ENCODE measurements at places on chromosomes 3 and 15. TPM values are rescaled to one million over a fixed set of nuclear protein-coding genes. Genes with fewer than 3 reads are reported as not detected.

DNA sequence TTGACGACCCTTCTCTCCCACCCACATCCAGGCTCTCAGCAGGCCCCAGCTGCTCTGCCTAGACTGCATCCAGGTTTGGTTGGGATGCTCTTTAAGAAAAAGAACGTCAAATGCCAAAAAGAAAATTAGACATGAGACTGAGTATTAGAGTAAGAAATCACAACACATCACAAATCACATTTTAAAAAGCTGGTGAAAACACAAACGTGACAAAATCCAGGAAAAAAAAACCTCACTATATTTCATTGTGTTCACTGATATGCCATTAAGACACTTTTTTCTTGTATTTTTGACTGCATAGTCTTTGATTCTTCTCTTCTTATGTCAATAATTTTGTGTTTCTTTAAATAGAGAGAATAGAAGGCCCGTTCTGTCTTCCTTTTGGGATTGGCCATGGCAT lies 243.7 kb downstream of the TLE3 start:
- no peak for DNase-seq

DNA sequence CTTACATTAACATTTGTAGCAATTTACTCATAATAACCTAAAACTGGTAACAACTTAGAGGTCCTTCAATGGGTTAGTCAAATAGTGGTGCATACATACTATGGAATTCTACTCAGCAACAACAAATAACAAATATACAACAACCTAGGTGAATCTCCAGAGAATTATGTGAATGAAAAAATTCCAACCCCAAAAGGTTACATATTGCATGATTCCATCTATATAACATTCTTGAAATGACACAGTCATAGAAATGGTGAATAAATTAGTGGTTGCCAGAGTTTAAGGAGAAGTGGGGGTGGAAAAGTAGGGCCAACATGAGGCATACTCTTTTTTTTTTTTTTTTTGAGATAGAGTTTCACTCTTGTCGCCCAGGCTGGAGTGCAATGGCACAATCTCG lies 12.7 kb upstream of the SNTN start:
- no peak for DNase-seq

GRCh38 chr3:104323226-104323625 lies 1043.5 kb upstream of the ALCAM start:
- DNase-seq, result no peak

DNA sequence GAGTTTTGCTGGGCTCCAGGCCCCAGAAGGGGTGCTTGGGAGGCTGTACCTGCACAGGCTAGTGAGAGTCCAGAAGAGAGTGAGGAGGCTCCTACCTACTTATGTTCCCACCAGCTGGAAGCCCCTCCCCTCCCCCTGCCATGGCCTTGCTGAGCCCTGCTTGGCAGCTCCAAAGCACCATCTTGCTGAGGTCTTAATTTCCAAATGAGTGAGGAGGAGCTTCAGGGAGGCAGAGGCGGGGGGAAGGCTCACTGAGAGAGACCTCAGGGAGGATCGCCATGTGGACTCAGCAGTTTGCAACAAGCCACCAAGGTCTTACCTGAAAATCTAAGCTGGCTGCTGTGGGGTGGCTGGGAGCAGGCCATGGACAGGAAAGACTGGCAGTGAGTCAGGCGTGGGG lies 8.7 kb upstream of the CACNA2D2 start:
- DNase-seq, result no peak

Gene KCNMB2
- polyA plus RNA-seq, result 4.6 TPM

Gene FGF7
- polyA plus RNA-seq, result 21.3 TPM

Gene SKOR1
- polyA plus RNA-seq, result 0.11 TPM

Gene ABI3BP
- 14.5 TPM for polyA plus RNA-seq

Gene ADAM10
- 14.1 TPM for polyA plus RNA-seq
